Esophagus muscularis mucosa (tissue), 4 donors: ENCODE measurements at places on chromosomes 11 and 22. TPM values are rescaled to one million over a fixed set of nuclear protein-coding genes. Genes with fewer than 3 reads are reported as not detected.

The CALCB gene
- not detected for total RNA-seq

The CLCF1 gene
- total RNA-seq: 28.3 TPM

The MAP6 gene
- total RNA-seq: 25.3 TPM

The FOLR2 gene
- 78.7 TPM for total RNA-seq

The KRTAP5-1 gene
- not detected for total RNA-seq

The MOGAT2 gene
- not detected for total RNA-seq

The FIBIN gene
- total RNA-seq: 76.4 TPM

The RASSF7 gene
- 11.3 TPM for total RNA-seq

The NRIP3 gene
- total RNA-seq: 3.6 TPM

The RBM4B gene
- total RNA-seq: 12.0 TPM

The PLAAT2 gene
- total RNA-seq: not detected

The SPON1 gene
- 25.2 TPM for total RNA-seq

The CAPRIN1 gene
- 99.9 TPM for total RNA-seq

The ACTN3 gene
- total RNA-seq: not detected

The TLCD5 gene
- total RNA-seq: 6.3 TPM

The NOX4 gene
- total RNA-seq: 6.1 TPM

The RAG1 gene
- 0.80 TPM for total RNA-seq

The WNT11 gene
- total RNA-seq: 10.1 TPM

The GVQW3 gene
- total RNA-seq: 0.84 TPM

The TRIM29 gene
- 0.83 TPM for total RNA-seq

The ALG8 gene
- 11.2 TPM for total RNA-seq

The OMP gene
- not detected for total RNA-seq

The P2RX6 gene
- total RNA-seq: 0.40 TPM

The OR10A6 gene
- total RNA-seq: not detected

The CLMP gene
- total RNA-seq: 210 TPM

The PRDM11 gene
- total RNA-seq: 30.6 TPM

The HPX gene
- total RNA-seq: 0.52 TPM

The DMC1 gene
- total RNA-seq: 1.6 TPM

The TECTA gene
- 0.83 TPM for total RNA-seq

The UQCR10 gene
- 59.9 TPM for total RNA-seq

The GPR83 gene
- 0.17 TPM for total RNA-seq

The MMP12 gene
- not detected for total RNA-seq

The FIBP gene
- 39.6 TPM for total RNA-seq

The DEFB131B gene
- not detected for total RNA-seq

The TEX12 gene
- total RNA-seq: 0.40 TPM
